SK-N-SH (cell line): ENCODE measurements at places on chromosomes 16 and 17. TPM values are rescaled to one million over a fixed set of nuclear protein-coding genes. Genes with fewer than 3 reads are reported as not detected.

GRCh38 chr17:36463916-36464764 is 22.3 kb upstream of the ZNHIT3 start:
- DNase-seq, result no peak

DNA sequence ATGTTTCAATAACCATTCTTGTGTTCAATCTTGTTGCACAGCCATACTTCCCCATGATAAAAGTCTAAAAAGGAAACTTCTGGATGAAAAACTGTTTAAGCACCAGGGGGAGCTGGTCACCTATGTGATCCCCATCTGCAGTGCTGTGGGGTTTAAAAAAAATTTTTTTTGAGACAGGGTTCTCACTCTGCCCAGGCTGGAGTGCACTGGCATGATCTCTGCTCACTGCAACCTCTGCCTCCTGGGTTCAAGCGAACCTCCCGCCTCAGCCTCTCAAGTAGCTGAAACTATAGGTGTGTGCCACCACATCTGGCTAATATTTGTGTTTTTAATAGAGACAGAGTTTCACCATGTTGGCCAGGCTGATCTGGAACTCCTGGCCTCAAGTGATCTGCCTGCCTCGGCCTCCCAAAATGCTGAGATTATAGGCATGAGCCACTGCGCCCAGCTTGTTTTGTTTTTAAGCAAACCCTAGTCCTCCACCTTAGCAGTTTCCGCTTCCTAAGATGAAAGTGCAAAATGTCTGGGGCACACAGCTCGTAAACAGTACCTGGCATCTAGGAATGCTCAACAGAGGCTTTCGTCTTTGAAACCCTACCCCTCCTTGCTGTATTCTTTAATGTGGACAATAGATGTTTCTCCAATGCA is 25.4 kb downstream of the DNAJA2 start:
- DNase-seq, result peak; percentile 65

GRCh38 chr17:7685533-7686221 is 1.6 kb downstream of the TP53 start:
- DNase-seq, result peak; percentile 87

GRCh38 chr17:40519089-40519775 is 17.8 kb upstream of the TNS4 start:
- DNase-seq, result no peak

DNA sequence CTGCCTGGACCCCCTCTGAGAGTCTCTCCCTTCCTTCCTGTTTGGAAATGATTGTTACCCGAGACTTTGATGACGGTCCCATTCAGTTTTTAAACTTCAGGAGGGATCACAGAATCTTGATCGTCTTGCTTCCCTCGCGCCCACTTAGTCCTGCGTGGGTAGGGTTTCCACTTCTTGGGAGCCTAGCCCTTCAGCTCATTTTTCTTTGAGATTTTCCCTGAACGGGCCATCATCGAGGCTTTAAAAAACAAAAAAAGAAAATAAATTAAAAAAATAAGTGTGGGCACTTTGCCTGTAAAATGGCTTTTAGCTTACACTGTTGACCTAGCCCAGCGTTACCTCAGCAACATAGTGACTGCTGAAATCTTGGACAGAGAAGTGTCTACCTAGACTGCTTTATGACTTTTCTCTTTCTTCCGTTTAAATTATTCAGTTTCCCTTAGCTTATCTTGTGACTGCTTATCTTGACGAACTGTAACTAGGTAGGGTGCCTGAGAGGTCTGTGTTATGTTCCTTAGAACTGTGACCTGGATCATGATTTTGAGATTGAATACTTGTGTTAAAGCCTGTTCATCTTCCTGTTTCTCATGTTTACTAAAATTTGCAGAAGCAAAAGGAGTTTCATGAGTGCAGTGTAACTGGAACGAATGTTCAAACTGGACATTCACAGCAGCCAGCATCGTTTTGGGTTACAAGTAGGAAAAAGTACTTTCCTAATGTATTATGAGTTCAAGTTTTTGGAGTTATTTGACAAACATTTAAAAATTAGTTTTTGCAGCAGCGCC is 874 bp downstream of the WWP2 start:
- no peak for DNase-seq

GRCh38 chr17:48470388-48471034 is 40.5 kb upstream of the SKAP1 start:
- DNase-seq, result no peak

DNA sequence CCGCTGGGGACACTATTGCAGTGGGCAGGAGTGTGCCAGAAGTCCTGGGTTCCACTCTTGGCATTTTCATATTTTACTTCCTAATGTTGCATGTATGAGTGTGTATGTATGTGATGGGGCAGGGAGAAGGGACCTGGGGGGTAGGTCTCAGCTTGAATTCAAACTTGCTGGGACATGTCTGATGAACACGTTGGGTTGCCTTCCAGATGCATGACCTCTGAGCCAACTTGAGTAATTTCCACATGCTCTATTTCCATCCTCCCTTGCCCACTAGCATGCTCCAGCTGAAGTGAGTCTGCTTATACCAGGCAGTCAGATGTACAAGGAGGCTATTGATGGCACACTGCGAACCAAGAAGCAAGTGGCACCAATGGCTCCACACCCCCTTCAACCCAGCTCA is 32.9 kb upstream of the SRSF1 start:
- no peak for DNase-seq

GRCh38 chr17:31488982-31489294 is 97.5 kb downstream of the RAB11FIP4 start:
- no peak for DNase-seq

DNA sequence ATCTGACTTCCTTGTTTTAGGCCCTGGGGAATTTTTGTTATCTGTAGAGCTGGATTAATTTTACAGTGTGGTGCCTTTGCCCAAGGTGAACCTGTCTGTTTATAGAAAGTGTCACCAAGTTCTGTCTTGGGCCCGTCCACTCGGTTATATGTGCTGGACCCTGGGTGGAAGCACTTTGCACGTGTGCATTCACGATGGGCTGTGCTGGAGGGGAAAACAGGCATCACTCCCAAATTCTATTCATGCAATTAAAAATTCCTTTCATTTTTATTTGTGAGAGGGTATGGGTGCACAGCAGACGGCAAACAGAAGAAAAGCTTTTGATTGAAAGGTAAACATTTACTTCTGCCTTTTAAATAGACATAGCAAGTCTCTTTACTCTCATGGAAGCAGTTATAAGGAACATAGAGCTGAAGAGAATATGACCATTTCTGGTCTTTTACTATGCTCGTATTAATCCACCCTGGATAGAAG is 101.2 kb downstream of the WWOX start:
- DNase-seq, result no peak

GRCh38 chr17:15882058-15882720 is 62.7 kb upstream of the ADORA2B start:
- no peak for DNase-seq

- DNase-seq, result no peak
Observed at GRCh38 chr16:12240036-12240435, 263.5 kb downstream of the SNX29 start.

GRCh38 chr16:48450367-48450766 is 65.2 kb upstream of the SIAH1 start:
- DNase-seq, result no peak

GRCh38 chr16:56580391-56581048 is 8.8 kb upstream of the MT3 start:
- no peak for DNase-seq

DNA sequence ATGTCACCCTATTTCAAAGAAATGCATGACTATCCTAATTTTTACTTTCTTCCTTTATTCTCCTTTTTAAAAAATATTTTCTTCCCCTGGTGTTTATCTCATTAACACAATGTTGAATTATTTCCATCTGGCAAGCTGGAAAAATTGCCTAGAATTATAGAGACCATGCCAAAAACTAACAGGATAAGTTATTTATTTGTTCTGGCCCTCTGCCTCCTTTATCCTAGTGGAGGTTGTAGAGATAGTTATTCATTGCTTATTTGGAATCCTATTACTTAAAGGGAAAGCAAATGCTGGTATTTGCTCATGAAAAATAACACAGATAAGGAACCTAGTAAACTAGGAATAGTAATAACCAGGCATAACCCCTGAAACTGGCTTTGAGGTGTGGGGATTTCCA is 684.9 kb upstream of the KIF2B start:
- no peak for DNase-seq

Gene ANKRD40CL
- polyA plus RNA-seq, result not detected in 2 replicates

Gene PRAC1
- not detected in 2 replicates for polyA plus RNA-seq

Gene SLC13A2
- not detected in 2 replicates for polyA plus RNA-seq

Gene FBXW10B
- 0.46 and 1.7 TPM in 2 replicates for polyA plus RNA-seq

Gene MYH11
- polyA plus RNA-seq, result 0.02 TPM in 1 of 2 replicates, not detected in the other

Gene ZFP1
- 3.0 and 3.7 TPM in 2 replicates for polyA plus RNA-seq

Gene DBF4B
- 8.3 and 9.6 TPM in 2 replicates for polyA plus RNA-seq
